ENCODE measurements at places on chromosomes 1 and 21. TPM values are rescaled to one million over a fixed set of nuclear protein-coding genes. Genes with fewer than 3 reads are reported as not detected.
A peak's percentile ranks its signal among the peaks of the same experiment; 100 is the strongest.

Gene TMEM269
- 0.32 TPM for total RNA-seq

Gene RAB25
- 0.63 TPM for total RNA-seq

DNA sequence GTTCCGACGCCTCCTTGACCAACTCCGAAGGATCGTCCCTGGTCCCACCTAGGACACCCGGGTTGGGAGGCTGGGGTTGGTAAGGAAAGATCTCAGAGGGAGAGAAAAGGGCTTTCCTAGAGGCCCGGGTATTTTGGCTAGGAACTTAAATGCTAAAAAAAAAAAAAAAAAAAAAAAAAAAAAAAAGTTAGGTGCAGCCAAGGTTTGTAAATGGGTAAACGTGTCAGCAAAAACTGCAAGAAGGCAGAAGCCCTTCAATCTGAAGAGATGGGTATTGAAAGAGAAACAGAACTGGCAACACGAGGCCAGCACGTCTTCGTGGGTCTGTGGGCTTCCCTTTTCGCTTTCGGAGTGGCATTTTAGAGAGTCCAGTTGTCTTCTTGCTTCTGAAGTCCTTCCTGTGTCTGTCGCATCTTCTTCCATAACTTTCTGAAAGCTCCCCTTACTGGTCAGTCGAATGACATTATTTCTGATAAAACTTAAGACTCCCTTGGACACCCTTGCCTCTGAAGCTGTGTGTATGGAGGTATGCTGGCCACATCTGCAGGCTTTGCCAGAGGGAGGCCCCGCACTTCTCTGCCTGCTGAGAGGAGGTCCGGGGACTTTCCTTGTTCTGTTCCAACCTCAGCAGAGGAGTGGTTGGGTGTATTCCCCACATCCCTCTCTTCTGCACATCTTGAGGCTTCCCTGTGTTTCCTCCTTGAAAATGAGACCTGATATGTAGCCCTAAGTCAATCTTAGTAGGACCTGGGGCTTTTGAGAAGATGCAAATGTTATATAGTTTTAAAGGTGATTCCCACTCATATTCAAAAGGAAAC, 745 bp downstream of the RCSD1 start:
- peaks cover 44% of the 10 kb centered on the region for H3K36me3 ChIP-seq
- H3K4me3 ChIP-seq = peak overlapping the region; percentile 89
- peak; percentile 49 for DNase-seq
- peaks cover 62% of the 10 kb centered on the region for H3K4me1 ChIP-seq
- peak overlapping the region; percentile 95 for H3K27ac ChIP-seq
- no peaks in the 10 kb centered on the region for H3K27me3 ChIP-seq

DNA sequence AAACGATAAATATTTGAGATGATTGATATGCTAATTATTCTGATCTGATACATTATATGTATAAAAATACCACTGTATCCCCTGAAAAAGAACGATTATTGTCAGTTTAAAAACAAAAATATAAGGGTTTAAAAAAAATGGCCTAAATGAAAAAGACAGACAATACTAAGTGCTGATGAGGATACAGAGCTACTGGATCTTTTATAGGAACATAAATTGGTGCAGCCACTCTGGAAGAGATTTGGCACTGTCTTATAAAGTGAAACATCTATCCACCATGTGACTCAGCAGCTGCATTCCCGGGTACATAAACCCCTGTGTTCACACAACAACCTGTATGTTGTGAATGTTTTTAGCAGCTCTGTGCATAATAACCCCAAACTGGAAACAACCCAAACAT, 44.2 kb downstream of the KAZN start:
- no peak overlapping the region for H3K4me3 ChIP-seq
- no peak overlapping the region for H3K27ac ChIP-seq
- DNase-seq = no peak
- no peaks in the 10 kb centered on the region for H3K4me1 ChIP-seq
- H3K27me3 ChIP-seq = no peaks in the 10 kb centered on the region

- peak; percentile 61 for DNase-seq
- H3K27me3 ChIP-seq = peaks cover 8% of the 10 kb centered on the region
- H3K4me1 ChIP-seq = no peaks in the 10 kb centered on the region
- H3K27ac ChIP-seq = no peak overlapping the region
- H3K36me3 ChIP-seq = no peaks in the 10 kb centered on the region
Measured at GRCh38 chr21:29849735-29850176, 90.0 kb downstream of the GRIK1 start.

DNA sequence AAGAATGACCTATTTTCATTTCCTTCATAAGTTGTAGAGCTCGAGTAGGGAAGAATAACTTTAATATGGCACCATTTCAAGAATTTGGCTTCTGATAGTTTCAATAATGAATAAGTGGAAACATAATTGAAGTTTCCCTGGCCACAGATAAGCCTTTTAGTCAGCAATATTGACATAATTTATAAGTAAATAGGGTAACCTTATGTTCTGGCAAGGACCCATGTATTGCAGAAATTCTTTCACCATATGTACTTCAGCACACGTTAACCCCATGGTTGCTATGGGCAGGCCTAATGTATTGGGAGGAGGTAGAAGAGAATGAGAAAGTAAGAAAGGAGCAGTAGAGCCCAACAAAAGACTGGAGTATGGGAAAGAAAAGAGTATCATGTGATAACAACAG, 25.4 kb downstream of the MDM4 start:
- no peak for DNase-seq
- H3K27ac ChIP-seq = peak overlapping the region; percentile 27
- H3K27me3 ChIP-seq = no peaks in the 10 kb centered on the region
- peaks cover 74% of the 10 kb centered on the region for H3K36me3 ChIP-seq

Gene FAM72B
- 32.1 TPM for total RNA-seq

GRCh38 chr1:204146309-204146708, 5.5 kb downstream of the ETNK2 start:
- no peaks in the 10 kb centered on the region for H3K36me3 ChIP-seq
- H3K4me3 ChIP-seq = no peak overlapping the region
- no peaks in the 10 kb centered on the region for H3K4me1 ChIP-seq
- no peak overlapping the region for H3K27ac ChIP-seq

GRCh38 chr1:192980856-192981255, 78.3 kb downstream of the UCHL5 start:
- no peak overlapping the region for H3K27ac ChIP-seq
- peaks cover 4% of the 10 kb centered on the region for H3K36me3 ChIP-seq
- no peaks in the 10 kb centered on the region for H3K27me3 ChIP-seq
- H3K4me1 ChIP-seq = peaks cover 17% of the 10 kb centered on the region
- no peak overlapping the region for H3K4me3 ChIP-seq
- DNase-seq = no peak

GRCh38 chr21:15301014-15301413, 236.2 kb upstream of the NRIP1 start:
- no peaks in the 10 kb centered on the region for H3K4me1 ChIP-seq
- DNase-seq = no peak
- H3K4me3 ChIP-seq = no peak overlapping the region

DNA sequence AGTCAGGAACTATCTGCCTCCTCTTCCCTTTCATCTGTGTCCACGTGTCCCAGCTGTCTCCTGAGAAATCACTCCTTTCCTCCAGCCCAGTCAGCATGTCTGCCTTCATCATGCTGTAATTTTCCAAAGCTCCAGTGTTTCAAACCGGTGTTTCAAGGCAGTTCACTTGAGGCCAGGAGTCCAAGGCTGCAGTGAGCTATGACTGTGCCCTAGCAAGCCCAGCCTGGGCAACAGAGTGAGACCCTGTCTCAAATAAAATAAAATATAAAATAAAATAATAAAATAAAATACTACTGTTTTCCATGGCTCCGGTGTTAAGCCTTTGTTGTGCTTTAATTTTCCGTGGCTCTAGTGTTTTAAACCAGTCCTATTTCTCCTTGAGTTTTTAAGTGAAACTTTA, 7.9 kb upstream of the SELENON start:
- peaks cover 25% of the 10 kb centered on the region for H3K4me1 ChIP-seq
- H3K27me3 ChIP-seq = no peaks in the 10 kb centered on the region
- no peaks in the 10 kb centered on the region for H3K36me3 ChIP-seq
- DNase-seq = no peak
- H3K27ac ChIP-seq = no peak overlapping the region

Measured in activated CD8-positive, alpha-beta T cell treated with anti-CD3 and anti-CD28 coated beads for 36 hours (primary cell).